Left ventricle myocardium superior (tissue), 1 donor: ENCODE measurements at places on chromosomes 13 and 19. TPM values are rescaled to one million over a fixed set of nuclear protein-coding genes. Genes with fewer than 3 reads are reported as not detected.

- no peak for DNase-seq
Measured at GRCh38 chr19:45114116-45114515, 21.1 kb downstream of the PPP1R37 start.

The TPTE2 gene
- not detected for total RNA-seq

The UPF3A gene
- total RNA-seq, result 22.2 TPM

The SERTAD1 gene
- total RNA-seq, result 8.9 TPM

GRCh38 chr13:101474419-101474957 is 22.0 kb downstream of the ITGBL1 start:
- DNase-seq, result no peak

- peak; percentile 68 for DNase-seq
Measured at GRCh38 chr19:1066748-1067340, at the start of gene ARHGAP45. TSS of gene ARHGAP45 (plus strand) at chr19:1067167. CDS start at chr19:1067406, 239 bp downstream.

DNA sequence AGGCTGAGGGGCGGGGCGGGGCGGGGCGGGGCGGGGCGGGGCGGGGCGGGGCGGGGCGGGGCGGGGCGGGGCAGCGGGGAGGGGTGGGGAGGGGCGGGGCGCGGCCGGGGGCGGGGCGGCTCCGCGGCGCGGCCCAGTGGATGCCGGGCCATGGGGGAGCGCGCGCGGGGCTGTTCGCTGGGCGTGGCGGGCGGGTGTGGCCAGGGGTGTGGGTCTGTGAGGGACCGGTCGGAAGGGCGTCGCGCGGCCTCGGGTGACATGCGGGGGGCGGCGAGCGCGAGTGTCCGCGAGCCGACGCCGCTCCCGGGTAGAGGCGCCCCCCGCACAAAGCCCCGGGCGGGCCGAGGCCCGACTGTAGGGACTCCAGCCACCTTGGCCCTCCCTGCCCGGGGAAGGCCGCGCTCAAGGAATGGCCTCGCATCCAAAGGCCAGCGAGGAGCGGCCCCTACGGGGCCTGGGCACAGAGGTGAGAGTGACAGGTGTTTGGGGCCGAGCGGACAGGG is at the start of gene ZFP28:
Gene ZFP28, plus strand, starts transcription at position 188 of the 503 bp plus-strand sequence. Its CDS starts 71 bp downstream, at position 259.
- peak; percentile 92 for DNase-seq

GRCh38 chr13:77574096-77574495 is 38.6 kb downstream of the SCEL start:
- no peak for DNase-seq

- DNase-seq, result no peak
Measured at GRCh38 chr19:3573162-3573857, 566 bp downstream of the HMG20B start.

The CHERP gene
- total RNA-seq, result 19.1 TPM

The METTL21C gene
- total RNA-seq, result not detected

DNA sequence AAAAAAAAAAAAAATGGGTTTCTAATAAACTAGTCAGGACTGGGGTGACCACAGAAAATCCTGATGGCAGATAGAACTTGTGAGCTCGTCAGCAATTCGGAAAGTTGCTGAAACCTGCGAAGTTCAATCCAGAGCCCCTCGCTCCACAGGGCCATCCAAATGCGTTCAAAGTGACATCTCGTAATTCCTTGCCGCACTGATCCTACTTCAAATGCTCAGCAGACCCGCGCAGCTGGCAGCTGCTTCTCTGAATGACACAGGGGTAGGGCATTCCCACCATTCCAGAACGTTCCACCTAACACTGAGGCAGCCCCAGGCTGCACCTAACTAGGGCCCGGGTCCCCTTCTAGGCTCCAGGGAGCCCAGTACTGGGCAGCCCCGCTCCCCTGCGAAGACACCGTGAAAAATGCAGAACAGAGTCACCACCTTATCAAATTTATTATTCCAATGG is 4.8 kb upstream of the DAPK3 start:
- DNase-seq, result no peak

The ANKLE1 gene
- total RNA-seq, result 0.12 TPM

DNA sequence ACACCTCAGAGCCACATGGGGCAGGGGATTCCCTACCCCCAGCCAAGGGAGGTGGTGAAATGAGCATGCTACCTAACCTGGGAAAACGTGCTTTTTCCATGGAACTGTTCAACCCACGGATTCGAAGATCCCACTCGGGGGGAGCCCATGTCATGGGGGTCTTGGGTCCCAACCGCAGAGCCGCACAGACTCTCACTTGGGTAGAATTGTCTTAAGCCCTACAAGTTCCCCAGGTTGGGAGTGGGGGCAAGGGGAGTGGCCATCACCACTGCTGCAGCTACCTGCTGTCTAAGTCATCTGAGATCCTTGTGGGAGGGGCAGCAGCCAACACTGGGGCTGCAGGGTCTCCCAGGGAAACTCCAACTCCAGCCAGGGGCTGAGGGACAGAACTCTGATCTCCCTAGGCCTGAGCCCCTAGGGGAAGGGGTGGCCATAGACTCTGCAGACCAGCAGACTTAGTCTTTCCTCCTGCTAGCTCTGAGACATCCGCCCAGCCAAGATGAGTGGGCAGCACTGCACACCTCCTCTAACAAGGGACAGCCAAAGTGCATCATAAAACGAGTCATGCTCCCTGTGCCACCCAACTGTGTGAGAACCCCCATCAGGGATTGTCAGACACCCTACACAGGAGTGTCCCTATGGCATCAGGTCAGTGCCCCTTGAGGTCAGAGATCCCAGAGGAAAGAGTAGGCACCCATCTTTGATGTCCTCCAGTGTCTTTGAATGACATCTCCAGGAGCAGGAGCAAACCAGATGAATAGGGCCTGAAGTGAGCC is 610.4 kb upstream of the SLITRK6 start:
- no peak for DNase-seq

DNA sequence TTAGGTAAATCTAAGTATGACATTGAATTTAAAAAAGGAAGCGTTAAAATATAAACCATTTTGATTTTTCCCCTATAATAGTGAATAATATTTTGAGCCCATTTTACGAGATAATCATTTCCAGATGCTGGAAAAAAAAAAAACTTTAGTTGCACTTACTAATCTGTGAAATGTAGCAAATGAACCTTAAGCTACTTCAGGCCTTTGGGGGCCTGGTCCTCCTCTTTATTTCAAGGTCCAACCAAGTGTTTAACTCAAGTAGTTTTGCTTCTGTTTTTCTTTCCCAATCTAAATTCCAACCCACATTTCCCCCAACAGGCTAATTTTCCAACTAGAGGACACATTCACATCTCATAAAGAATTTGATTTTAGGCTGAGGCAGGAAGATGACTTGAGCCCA is 101.2 kb downstream of the TNFRSF19 start:
- no peak for DNase-seq

- no peak for DNase-seq
Measured at GRCh38 chr13:81738364-81738763, 1397.4 kb upstream of the SPRY2 start.

The ZNF878 gene
- total RNA-seq, result 0.32 TPM
